Astrocyte (in vitro differentiated cells and primary cell): ENCODE measurements at places on chromosomes 5 and 9. TPM values are rescaled to one million over a fixed set of nuclear protein-coding genes. Genes with fewer than 3 reads are reported as not detected.
A peak's percentile ranks its signal among the peaks of the same experiment; 100 is the strongest.

DNA sequence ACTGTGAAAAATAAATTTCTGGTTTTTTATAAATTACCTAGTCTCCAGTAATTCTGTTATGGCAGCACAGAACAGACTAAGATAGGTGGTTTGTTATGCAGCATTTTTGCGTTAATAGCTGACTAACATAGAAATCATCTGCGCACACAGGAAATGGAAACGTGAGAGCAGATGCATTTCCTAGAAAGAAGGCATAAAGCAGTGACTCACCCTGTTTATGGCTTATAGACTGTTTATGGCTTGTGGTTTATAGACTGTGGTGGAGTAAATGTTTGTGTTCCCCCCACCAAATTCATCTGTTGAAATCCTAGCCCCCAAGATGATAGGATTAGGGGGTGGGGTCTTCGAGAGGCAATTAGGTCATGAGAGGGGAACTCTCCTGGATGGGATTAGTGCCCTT, 18.3 kb upstream of the OSMR start:
- DNase-seq, result peak; percentile 50
- H3K4me3 ChIP-seq, result no peak overlapping the region
- no peaks in the 10 kb centered on the region for H3K36me3 ChIP-seq
- peaks cover 10% of the 10 kb centered on the region for H3K4me1 ChIP-seq
- no peaks in the 10 kb centered on the region for H3K27me3 ChIP-seq

GRCh38 chr5:151751091-151751490, 7.3 kb downstream of the ATOX1 start:
- peaks cover 6% of the 10 kb centered on the region for H3K4me1 ChIP-seq
- H3K36me3 ChIP-seq, result peaks cover 3% of the 10 kb centered on the region
- no peak overlapping the region for H3K4me3 ChIP-seq

DNA sequence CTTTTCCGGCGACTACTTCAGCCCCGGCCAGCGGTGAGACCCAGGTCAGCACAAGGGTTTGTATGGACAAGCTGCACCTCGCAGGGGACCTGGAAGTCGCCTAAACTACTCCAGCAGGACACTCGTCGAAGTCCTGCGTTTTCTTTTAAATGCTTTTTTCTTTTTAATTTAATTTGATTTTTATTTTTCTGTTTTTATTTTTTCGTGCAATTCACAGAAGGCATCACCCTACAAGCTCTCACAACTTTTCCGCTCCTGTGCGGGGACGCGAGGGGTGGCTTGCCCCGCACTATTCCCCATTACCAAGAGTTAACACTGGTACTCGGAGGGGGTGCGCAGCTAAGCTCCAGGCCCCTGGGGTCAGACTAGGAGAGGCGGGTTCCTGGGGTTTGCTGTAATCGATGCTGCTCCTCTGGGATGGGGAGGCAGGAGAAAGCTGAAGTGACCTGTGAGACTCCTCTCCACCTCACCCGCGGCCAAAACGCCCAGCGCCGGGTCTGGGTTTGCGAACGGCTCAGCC, 1.3 kb downstream of the EDIL3 start:
- peak overlapping the region; percentile 92 for H3K27ac ChIP-seq
- H3K36me3 ChIP-seq, result peaks cover 3% of the 10 kb centered on the region
- H3K27me3 ChIP-seq, result no peaks in the 10 kb centered on the region
- H3K4me1 ChIP-seq, result peaks cover 29% of the 10 kb centered on the region

PAEP gene
- total RNA-seq, result 0.39 TPM in 1 of 2 replicates, not detected in the other

EPB41L4A gene
- total RNA-seq, result 8.2 and 11.1 TPM in 2 replicates

PITX1 gene
- total RNA-seq, result 0.52 TPM in 1 of 2 replicates, not detected in the other

LTC4S gene
- total RNA-seq, result 1.2 and 1.3 TPM in 2 replicates
